ENCODE measurements at places on chromosomes 7 and 10. TPM values are rescaled to one million over a fixed set of nuclear protein-coding genes. Genes with fewer than 3 reads are reported as not detected.

The TUBAL3 gene
- polyA plus RNA-seq = not detected

The FOXI2 gene
- 2.3 TPM for polyA plus RNA-seq

The NACAD gene
- 6.1 TPM for polyA plus RNA-seq

The DPY19L1 gene
- polyA plus RNA-seq = 38.7 TPM

The ACTL6B gene
- not detected for polyA plus RNA-seq

The SMO gene
- polyA plus RNA-seq = 109 TPM

The LBX1 gene
- not detected for polyA plus RNA-seq

The PLEKHS1 gene
- 0.08 TPM for polyA plus RNA-seq

The NEUROD6 gene
- not detected for polyA plus RNA-seq

The CHN2 gene
- polyA plus RNA-seq = 10.5 TPM

The COL1A2 gene
- 890 TPM for polyA plus RNA-seq

The GPR141 gene
- polyA plus RNA-seq = 0.39 TPM

The SUN3 gene
- polyA plus RNA-seq = 0.44 TPM

The MUC12 gene
- polyA plus RNA-seq = not detected

The PRRT4 gene
- polyA plus RNA-seq = 1.1 TPM

The MSMB gene
- polyA plus RNA-seq = not detected

The IGF2BP3 gene
- 66.6 TPM for polyA plus RNA-seq

The LRRD1 gene
- polyA plus RNA-seq = 0.60 TPM

The ASB4 gene
- polyA plus RNA-seq = 0.08 TPM

Measured in right renal pelvis (tissue), 4 donors.